ENCODE measurements at places on chromosomes 5 and 9.

DNA sequence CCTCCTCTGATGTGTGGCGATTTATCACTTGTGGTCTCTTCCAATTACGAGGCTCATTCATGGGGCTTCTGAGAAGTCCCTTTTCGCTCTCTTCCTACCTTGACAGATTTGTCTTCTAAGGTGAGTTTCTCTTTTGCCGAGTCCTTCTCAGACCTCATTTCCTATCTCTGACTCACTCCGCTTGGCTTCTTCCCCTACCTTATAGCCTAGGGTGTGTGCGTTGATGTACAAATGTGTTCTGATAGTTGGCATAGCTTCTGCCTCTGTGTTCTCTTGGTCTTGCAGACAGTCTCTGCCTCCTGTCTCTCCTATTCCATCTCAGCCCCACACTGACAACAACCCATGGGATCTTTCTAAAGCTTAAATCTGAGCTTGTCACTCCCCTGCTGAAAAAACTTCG, 56.9 kb upstream of the SHB start:
- no peak for DNase-seq

DNA sequence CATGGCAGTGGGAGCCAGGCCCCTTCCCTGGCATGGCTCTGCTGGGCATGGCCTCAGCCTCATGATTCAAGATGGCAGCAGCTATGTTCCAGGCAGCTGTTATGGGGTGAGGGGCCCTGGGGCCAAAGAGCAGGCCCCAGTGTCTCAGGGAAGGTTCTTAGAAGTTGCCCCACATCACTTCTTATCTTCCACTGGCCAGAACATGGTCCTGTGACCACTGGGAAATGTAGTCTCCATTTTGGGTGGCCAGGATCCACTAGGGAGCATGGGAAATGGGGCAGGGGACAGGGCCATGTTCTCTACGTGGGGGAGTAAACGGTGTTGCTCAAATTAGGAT, 18.3 kb downstream of the SUSD3 start:
- no peak for DNase-seq

- no peak for DNase-seq
Observed at GRCh38 chr5:175842506-175842905, 28.9 kb upstream of the CPLX2 start.

- DNase-seq, result no peak
Observed at GRCh38 chr5:143516249-143516648, 112.8 kb upstream of the NR3C1 start.

DNA sequence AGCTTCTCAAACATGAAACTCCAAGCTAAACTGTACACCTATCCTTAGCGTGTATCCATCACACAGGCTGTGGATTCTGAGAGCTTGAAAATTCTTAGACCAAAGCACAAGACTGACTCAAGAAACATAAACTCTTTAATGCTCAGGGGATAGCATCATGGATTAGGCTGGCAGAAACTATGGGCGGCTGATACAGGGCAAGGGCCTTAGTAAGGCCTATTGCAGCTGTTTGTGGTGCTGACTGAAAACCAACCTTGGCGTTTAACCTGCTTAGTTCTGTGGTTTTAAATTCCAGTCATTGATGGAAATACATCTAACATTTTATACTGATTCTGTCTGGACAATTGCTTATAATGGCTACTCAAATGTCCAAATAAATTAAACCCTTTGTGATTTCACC, 183.7 kb downstream of the TLR4 start:
- no peak for DNase-seq

DNA sequence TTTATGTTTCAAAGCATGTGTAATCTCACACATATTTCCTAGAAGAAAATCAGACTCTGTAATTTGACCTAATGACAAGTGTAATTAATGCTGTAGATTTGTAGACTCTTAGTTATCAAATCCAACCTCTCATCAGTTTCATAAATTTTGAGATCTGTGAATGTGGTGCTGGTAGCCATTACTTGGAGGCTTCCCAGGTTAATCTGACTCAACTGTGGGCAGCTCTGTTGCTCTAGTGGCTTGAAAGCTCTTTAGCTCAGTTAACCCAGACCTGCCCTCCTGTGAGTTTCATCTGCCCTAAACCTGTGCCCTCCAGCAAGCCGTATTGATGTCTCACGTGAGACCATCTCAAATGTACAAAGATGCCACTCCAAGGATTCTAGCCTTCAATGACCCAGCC, 323.4 kb downstream of the FBXL7 start:
- no peak for DNase-seq

- DNase-seq, result no peak
Observed at GRCh38 chr9:71549023-71549422, 219.3 kb downstream of the CEMIP2 start.

DNA sequence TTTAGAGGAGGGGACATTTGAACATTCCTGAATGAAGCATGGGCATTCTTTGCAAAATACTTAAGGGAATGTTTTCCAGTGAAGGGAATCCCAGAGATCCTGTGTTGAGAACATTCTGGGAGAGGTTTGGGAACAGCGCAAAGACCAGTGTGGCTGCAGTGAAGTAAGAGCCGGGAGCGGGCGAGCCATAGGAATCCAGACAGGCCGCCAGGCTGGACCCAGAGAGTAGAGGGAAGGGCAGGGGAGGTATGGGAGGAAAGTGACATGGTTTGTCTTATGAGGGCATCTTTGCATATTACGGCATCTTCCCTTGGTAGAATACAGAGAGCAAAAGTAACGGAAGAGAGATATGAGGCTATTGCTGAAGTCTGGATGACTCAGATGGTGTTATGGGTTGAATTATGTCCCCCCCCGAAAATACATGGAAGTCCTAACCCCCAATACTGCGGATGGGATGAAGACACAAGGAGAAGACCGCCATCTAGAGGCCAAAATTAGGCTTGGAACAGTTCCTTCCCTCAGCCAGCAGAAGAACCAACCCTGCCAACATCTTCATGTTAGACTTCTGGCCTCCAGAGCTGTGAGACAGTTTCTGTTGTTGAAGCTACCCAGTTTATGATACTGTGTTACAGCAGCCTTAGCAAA, 268.2 kb downstream of the MAST4 start:
- DNase-seq, result peak; percentile 44

GRCh38 chr5:67530609-67531255, 334.1 kb upstream of the CD180 start:
- no peak for DNase-seq

GRCh38 chr9:28031521-28032267, 458.4 kb upstream of the C9orf72 start:
- DNase-seq, result no peak

DNA sequence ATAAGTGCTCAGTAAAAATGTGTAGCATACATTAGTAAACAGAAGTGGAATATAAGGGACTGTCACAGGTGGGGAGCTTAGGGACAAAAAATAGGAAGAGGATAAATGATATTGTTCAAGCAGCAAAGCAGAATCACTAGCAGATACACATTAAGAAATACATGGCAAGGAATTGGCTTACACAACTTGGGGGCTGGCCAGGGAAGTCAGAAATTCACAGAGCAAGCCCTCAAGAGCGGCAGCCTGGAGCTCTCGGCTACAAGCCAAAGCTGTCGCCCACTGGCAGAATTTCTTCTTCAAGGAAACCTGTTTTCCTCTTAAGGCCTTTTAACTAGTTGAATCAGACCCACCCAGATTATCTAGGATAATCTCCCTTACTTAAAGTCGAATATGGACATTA, 73.0 kb upstream of the SMIM23 start:
- DNase-seq, result no peak

DNA sequence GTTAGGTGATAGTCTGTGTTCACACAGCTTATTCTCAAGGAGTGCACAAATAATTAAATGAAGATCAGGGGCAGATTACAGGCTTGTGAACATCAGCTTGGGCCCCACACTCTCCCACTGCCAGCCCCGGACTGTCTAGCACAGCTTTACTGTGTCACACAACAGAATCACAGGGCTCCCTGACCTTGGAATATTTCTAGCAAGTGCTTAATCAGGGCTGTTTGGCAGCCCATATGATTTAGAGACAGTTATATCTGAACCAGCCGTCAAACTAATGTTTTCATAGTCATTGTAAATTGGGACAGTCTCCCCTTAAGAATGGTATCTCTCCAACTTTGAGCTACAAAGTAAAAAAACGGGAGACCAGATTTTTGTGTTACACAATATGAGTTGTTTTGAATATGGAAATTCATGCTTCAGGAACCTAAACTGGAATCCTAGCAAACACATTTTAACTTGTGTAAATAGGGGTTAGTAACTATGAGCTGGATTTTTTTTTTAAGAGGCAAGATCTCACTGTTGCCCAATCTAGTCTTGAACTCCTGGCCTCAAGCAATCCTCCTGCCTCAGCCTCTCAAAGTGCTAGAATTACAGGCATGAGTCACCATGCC, 517.6 kb downstream of the BNC2 start:
- DNase-seq, result no peak

DNA sequence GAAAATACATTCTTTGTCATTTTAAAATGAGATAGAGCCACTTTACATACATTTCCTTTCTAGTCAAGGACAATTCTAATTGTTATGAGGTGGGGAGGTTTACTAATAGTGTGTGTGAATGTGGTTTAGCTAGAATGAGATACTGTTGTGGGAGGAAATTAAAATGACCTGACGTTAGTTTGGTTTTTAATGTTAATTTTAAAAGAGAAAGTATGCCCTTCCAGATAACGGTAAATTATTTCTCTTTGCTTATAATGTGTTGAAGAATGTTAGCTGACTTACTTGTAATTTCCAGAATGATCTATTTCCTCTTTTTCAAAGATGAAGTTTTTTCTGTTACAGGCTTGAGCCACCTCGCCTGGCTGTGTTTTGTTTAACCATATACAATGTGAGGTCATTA, 1.7 kb upstream of the TAF7 start:
- DNase-seq, result no peak

- DNase-seq, result no peak
Observed at GRCh38 chr5:73789851-73790281, 163.9 kb downstream of the ARHGEF28 start.

DNA sequence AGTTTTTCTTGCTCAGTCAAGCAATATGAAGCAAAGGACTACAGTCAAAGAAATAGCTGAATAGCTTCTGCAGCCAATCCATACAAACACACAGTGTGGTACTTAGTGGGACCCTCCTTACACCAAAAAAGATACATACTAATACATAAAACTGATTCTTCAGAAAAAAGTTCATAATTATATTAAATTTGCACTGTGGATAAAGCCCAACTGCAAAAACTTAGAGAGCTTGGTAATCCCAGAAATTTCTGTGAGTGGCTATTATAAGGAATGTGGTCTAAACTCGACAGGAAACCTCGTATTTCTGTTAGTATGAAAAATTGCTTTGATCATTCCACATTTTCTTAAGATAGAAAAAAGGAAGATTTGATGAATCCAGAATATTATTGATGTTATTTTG, 245.4 kb downstream of the FBXL17 start:
- DNase-seq, result no peak

- no peak for DNase-seq
Observed at GRCh38 chr9:134885679-134886412, 5.2 kb downstream of the FCN2 start.

GRCh38 chr5:34013547-34013946, 5.7 kb upstream of the AMACR start:
- DNase-seq, result no peak

- no peak for DNase-seq
Observed at GRCh38 chr9:81591791-81592190, 97.6 kb downstream of the TLE1 start.
